Cardiac septum (tissue), 1 donor: ENCODE measurements at places on chromosomes 12 and 14.

DNA sequence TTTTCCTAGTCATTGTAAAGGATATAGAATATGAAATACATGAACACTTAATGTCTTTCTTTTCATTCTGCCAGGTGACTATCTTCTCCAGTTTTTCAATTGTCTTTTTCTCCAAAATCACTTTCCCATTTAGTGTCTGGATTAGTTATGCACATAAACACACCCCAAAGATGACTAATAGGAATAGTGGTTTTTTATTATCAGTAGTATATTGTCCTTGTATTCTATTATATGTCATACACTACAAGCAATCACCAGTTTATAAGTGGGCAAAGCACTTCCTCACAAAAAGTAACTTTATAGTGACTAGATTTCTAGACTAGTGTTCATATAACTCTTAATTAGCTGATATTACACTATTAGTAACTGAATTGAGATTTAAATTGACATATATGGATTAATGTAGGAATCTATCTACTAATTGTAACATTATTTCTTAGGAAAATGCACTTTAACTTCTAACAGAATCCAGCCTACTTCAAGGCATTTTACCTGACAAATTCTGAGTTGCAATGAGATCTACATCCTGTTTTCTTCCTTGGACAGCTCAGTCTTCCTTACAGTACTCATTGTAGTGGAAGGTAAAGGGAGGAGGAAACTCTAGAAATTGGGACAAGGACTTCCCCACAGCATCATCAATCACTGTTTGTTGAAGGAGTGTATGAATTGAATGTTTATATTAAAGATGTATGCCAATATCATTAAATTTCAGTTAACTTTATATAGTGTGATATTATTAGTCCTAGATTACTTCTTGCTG is 186.1 kb upstream of the GARIN2 start:
- DNase-seq: no peak

DNA sequence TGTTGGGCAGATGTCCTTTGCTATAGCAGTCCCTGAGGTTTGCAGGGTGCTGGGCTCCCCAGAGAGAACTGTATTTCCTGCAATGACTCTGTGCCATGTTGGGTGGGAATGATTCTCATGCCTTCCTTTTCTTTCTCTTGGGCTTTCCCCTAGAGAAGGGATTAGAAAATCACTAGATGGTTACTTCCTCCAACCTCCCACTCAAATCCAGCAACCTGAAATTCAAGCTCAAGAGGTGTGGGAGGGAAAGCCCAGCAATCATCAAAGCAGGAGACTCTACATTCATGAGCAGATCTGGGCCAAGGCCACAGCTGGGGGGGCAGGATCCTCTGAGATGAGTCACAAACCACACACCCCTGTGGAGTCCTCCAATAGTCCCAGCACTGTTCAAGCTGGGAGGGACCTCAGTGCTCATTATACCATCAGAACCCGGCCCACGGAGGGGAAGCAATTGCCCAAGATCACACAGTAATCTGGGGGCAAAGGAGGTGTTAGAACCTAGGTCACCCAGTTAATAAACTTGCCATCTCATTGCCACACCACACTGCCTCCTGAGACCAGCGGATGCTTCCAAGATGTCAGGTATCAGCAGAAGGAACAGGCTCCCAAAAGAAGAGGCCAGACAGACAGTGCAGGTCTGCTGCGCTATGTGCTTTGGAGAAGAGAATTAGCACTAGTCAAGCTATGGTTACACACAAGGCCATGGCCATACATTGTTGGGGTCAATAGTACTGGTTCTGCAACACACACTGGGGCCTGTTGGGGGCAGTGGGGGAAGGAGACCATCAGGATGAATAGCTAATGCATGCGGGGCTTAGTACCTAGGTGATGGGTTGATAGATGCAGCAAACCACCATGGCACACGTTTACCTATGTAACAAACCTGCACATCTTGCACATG is 65.7 kb downstream of the TTC9 start:
- DNase-seq: no peak

GRCh38 chr12:779745-780734 is 27.7 kb downstream of the WNK1 start:
- DNase-seq: no peak

- DNase-seq: no peak
Observed at GRCh38 chr12:121245951-121246350, 36.0 kb downstream of the P2RX4 start.

DNA sequence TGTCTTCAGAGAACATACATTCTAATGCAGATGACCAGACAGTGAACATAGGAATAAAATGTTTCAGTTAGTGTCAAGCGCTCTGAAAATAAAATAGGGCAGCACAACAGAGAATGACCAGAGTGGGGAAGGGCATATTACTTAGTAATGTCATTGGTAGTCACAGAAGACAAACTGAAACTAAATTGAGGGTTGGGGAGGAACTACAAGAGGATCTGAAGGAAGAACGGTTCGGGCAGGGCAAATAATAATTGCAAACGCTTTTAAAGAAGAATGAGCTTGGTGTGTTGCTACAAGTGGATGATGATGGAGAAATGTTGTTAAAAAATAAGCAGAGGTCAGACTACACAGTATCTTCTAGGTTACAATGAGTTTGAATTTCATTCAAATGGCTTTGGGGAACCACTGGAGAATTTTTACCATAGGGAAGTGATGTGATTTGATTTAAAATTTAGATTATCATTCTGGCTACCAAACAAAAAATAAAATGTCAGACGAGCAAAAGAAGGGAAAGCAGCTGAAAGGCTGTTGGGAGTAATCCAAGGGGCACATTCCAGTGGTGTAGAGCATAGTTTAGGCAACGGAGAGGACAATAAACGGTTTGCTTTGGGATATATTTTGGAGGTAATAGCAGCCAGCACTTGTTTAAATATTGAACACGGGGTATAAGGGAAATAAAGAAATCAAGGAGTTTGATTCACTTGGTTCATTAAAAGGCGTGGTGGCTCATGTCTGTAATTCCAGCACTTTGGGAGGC is 56.3 kb upstream of the SLC6A13 start:
- DNase-seq: no peak

- peak; percentile 31 for DNase-seq
Observed at GRCh38 chr12:55683676-55684075, 24.0 kb downstream of the ITGA7 start.

GRCh38 chr14:67541448-67542387 is 8.6 kb downstream of the PLEKHH1 start:
- no peak for DNase-seq

DNA sequence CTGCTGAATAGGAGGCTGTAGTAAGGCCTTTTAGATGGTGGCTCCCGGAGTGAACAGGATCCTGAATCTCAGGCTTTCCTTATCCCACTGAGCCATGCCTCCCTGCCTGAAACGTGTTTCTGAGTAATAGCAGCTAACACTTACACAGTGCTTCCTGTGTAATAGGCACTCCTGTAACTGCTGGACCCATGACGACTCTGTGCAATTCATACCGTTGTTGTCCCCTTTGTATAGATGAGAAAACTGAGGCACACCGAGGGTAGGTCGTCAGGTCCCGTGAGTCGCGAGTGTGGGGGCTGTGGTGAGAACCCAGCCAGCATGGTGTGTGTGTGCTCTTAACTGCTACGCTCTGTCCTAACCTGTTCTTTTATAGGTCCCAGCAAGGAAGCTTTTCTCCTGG is 193.6 kb downstream of the CACNA1C start:
- DNase-seq: no peak

DNA sequence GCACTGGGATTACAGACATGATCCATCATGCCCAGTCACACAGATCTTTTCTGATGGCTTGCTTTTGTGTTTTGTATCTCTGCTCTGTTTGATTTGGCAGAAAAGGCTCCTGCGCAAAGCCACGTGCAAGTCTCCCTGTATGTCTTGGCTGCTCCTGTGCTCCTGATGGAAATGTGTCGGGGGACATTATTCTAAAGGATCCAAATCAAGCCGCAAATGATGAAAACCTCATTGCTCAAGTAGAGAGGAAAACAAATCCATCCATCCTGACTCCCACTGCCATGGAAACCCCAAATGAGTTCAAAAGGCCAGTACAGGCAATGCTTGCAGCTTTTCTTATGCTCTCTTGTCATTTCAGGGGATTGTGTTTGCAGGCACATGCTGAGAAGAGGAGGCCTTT is 93.8 kb downstream of the NDUFA12 start:
- no peak for DNase-seq

DNA sequence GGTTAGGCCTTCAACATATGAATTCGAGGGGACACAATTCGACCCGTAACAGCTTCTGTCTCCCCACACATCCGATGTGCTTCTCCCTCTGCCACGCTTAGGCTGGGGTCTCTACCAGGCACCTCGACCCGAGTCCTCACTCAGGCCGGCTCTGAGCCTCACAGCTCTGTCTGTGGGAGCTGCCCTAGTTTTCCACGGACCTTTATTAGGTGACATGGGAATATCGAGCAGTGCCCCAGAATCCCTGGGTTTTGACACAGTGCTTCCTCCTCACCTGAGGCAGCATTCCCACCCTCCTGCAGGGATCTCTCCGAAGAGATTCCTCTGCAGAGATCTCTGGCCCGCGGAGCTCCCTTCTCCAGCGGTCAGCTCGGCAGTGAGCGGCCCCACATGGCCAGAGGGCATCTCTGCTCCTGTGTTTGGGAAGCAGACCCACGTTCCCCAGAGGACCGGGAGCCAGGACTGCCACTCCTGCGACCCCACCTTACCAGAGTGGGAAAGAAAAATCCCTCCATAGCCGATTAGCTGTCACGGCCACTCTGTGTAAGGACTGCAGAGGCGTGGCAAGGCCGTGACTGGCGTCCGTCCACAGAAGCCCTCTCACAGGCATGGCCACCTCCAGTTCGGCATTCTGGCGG is 21.2 kb downstream of the ZBTB42 start:
- DNase-seq: peak; percentile 49

GRCh38 chr14:93012951-93013719 is 90.2 kb downstream of the CHGA start:
- no peak for DNase-seq

DNA sequence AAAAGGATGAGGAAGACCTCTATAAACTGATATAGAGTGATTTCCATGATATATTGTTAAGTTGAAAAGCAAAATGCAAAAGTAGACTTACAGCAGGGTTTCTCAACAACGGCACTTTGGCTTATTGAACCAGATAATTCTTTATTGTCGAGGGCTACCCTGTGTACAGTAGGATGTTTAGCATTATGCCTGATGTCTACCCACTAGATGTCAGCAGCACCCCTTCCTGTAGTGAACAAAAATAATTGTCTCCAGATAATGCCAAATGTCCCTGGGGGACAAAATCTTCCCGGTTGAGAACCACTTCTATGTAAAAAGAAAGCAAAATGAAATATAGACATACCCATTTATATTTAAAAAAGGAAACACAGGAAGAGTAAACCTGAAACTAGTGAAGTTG is 32.4 kb downstream of the ABCD2 start:
- DNase-seq: no peak

GRCh38 chr12:116153983-116154382 is 123.5 kb downstream of the MED13L start:
- DNase-seq: no peak

GRCh38 chr14:75917946-75918335 is 63.9 kb downstream of the TGFB3 start:
- no peak for DNase-seq

DNA sequence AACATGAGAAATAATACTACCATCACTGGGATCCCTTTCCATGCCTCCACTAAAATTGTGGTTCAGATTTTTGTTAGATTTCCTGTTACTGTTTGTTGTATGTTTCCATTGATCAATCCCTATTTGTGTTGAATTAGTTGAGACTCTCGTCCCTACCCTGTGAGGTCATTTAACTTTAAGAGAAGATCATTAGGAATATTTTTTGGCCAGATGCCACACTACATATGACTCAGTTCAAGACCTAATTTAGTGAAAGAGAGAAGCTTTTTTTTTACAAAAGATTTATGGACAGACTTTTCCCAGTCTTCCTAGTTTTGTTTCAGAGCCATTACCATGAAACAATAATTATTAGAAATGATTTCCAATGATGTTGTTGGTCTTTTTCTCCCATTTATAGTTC is 35.5 kb downstream of the CPSF6 start:
- DNase-seq: no peak

- DNase-seq: peak; percentile 43
Observed at GRCh38 chr12:56928262-56928661, 5.9 kb downstream of the SDR9C7 start.

- DNase-seq: no peak
Observed at GRCh38 chr14:76056128-76056527, 70.6 kb downstream of the IFT43 start.

DNA sequence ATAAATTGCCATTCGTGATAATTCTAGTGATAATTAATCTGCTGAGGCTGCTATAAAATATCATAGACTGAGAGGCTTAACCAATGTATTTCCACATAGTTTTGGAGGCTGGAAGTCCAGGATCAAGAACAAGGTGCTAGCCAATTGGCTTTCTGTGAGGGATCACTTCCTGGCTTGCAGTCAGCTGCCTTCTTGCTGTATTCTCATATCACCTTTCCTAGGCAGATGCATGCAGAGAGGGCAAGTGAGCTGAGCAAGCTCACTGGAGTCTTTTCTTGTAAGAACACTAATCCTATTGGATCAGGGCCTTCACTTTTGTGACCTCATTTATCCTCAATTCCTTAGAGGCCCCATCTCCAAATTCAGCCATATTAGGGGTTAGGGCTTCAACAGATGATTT is 640.7 kb downstream of the DIO2 start:
- no peak for DNase-seq

DNA sequence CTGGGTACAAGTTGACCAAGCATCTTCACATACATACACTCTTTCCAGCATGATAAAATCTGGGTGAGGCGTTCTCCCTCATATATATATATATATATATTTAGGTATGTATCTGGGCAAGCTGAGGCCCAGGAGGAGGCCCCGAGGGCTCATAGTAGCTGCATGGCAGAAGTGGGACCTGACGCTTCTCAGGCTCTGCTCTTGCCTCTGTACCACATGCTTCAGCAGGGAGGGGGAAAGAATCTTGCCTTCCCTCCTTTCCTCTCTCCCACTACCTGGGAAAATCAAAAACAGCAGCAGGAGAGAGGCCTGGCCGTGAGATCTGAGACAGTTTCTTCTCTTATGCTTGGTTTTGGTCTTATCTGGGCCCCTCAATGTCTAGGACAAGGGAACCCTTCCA is 9.2 kb downstream of the PPP1R1A start:
- DNase-seq: no peak

DNA sequence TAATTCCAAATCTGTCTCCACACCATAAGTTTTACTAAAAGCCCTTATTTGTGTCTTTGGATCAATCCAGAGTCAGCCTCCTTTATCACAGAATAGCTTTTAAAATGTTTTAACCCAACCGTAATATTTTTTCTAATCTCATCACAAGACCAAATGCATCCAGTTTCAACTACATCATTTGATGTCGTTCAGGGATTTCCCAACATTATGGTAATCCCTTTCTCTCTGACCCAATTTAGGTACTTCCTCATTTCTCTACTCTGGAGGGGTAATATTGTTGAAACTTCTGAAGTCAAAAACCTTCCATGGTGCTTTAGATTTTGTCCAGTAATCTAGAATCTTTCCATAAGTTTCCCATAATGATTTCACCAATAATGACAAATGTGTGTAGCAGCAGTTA is 596.8 kb downstream of the SOX5 start:
- no peak for DNase-seq
